ENCODE measurements at places on chromosomes 7 and 10.

DNA sequence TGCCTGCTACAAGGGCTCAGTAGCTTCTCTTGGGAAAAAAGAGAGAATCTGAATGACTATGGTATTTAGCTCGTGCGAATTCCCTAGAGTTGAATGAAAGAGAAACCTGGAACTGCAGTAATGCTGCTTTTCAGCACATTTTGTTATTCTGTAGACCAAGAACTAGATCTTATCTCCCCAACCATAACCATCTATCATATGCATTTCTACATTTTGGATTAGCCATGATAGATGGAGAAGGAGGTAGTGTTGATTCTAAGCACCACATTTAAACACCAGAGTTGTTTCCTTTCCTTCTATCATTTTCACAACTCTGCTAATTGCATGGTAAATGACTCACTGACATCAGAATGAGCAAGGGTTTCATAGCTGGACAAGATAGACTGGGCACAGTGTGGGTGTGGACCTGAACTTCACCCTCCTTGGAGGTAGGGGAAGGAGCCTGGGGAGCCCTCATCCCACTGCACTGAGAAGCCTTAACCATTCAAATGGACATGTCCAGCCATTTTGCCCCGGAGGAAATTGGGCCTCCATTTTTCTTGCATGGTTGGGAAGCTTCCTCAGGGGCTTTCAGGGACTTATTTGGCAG is 55.3 kb upstream of the BMPER start:
- no peak for DNase-seq

DNA sequence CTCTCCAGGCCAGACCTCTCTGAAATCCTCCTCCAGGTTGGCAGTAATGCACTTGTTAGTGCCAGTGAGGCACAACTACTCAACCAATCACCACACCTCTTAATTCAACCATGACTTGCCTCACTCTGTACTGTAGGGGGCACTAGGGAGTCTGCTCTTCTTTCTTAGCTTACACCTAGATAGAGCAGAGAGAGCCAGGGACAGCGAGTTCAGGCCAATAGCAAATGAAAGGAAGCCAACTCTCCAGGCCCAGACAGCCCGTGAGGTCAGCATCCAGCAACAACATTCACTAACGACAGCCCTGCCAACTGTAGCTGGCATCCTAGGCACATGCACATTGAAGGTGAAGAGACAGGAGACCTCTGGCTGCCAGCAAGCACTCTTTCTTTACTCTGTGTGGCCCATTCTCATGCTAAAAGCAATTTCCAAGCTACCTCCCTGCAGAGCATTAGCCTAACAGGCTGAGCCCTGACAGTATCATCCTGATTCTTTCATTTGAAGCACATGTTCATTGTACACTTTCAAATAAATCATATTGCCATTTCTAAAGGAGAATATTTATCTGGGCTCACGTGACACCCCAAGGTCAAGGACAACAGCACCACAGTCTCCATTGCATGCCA is 136.3 kb downstream of the DPY19L1 start:
- no peak for DNase-seq

- DNase-seq = no peak
These were observed 13.4 kb downstream of the WDR86 start for GRCh38 chr7:151396328-151396970.

DNA sequence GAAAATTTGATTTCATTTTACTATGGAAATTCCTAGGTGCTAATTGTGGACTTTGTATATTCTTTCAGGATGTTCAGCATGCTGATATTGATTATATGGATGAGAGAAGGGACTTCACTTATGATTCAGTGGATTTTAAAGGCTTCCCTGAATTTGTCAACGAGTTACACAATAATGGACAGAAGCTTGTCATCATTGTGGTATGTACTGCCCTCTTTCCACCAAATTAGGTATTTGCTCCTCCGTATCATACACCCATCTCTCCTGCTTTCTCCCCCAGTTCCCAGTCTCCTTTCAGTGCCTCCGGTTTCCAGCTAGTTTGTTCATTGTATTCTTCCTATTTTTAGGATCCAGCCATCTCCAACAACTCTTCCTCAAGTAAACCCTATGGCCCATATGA is 34.6 kb downstream of the MGAM start:
- no peak for DNase-seq

- DNase-seq = no peak
These were observed 10.0 kb upstream of the CHCHD1 start for GRCh38 chr10:73771722-73772280.

DNA sequence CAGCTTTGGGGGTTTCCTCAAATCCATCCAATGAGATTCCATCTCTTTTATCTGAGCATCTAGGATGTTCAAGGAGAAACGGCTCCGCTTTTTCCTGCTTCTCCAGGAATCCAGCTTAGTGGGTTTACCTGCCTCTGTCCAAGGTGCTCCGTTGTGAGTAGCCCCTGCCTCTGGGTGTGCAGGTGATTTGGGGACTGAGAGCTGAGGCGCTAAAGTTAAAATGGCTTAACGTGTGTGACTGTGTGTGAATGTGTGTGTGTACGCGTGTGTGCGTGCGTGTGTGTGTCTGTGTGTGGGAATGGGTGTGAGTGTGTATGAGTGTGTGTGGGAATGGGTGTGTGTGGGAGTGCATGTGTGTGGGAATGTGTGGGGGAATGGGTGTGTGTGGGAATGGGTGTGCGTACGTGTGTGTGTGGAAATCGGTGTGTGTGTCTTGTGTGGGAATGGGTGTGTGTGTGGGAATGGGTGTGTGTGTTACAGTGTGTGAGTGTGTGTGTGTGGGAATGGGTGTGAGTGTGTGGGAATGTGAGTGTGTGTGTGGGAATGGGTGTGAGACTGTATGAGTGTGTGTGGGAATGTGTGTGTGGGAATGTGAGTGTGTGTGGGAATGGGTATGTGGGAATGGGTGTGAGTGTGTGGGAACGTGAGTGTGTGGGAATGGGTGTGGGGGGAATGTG is 90.2 kb upstream of the INSIG1 start:
- no peak for DNase-seq

- DNase-seq = no peak
These were observed 39.6 kb upstream of the MET start for GRCh38 chr7:116632384-116632783.

GRCh38 chr10:23457632-23458417 is 18.9 kb downstream of the OTUD1 start:
- DNase-seq = no peak

GRCh38 chr10:76218035-76218434 is 786.6 kb downstream of the LRMDA start:
- DNase-seq = no peak

- no peak for DNase-seq
These were observed 70.3 kb downstream of the WDR37 start for GRCh38 chr10:1126461-1126860.

DNA sequence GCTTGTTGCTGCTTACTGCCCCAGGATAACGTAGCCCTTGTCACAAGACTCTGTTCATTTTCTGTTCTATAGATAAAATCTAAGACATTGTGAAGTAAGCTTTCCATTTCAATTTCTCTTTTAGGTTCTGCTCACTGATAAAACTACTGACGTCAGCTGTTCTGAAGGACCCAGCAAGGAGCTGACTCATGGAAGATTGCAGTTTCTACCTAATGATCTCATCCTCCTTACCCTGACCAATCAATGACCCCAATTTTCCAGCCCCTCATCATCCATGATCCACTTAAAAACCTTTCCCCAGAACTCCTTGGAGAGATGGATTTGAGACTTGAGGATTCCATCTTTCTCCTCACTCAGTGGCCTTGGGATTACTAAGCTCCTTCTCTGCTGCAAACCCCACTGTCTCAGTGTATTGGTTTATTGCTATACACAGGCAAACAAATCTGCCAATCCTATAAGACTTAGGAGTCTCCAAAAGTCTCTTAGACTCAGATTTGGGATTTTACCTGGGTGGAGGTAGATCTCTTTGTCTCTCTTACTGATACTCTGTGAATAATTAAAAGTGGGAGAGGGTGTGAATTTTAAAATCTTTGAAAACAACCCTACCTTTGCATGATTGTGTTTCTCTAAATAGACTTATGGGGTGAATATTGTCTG is 109.2 kb upstream of the TRIM24 start:
- no peak for DNase-seq

GRCh38 chr7:66258409-66258808 is 53.3 kb downstream of the TPST1 start:
- no peak for DNase-seq

DNA sequence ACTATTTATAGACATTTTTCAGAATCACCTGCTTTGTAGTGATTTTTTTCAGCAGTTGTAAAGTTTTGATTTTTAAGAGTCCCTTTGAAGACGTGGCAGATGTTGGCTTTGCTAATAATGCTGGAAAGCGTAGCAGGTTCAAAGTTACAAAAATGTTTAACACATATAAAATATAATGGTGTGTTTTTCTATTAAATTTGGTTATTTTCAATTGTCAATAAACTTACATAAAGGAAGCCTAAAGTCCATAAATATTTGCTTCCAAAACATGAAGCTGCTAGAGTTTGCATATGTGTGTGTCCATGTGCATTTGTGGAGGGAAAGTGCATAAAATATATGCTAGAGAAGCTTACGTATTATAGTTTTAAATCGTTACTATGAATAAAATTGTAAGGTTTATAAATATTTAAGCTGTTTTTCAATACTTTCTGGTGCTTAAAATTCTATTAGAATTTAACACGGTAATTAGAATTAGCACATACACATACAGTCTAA is 3.7 kb downstream of the MEOX2 start:
- no peak for DNase-seq

DNA sequence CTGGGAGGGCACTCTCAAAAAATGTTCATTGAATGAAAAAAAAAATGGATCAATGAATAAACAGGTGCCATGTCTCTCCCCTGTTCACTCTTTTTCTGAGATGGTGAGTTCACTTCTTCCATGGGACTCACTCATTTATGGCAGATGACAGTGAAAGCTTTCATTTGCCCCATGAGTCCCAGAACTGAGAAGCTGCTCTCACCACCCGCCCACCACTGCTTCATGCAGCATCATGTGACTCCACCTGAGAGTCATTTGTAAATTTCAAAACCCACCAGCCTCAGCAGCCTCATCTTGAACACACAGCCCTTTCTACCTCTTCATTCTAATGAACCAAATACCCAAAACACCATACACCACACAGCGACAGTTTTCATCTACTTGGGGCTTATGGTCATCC is 64.9 kb downstream of the SCRN1 start:
- no peak for DNase-seq

- no peak for DNase-seq
These were observed 70.1 kb downstream of the ZPBP start for GRCh38 chr7:50022991-50023390.

DNA sequence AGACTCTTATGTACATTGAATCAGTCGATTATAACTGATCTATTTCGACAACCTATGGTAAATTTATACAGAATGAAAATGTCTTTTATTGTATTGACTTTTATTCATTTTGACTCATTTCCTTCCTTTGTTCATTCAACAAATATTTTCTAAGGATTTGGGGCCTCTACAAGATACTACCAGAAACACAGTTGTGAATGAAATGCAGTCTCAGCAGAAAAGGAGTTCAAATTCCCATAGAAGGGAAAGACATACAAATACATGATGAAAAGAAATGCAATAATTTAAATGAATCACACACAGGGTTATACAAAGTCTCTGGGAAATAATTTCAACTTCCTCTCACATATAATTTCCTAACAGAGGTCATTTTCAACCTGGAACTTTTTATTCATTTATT is 134.0 kb upstream of the SEMA3A start:
- no peak for DNase-seq

DNA sequence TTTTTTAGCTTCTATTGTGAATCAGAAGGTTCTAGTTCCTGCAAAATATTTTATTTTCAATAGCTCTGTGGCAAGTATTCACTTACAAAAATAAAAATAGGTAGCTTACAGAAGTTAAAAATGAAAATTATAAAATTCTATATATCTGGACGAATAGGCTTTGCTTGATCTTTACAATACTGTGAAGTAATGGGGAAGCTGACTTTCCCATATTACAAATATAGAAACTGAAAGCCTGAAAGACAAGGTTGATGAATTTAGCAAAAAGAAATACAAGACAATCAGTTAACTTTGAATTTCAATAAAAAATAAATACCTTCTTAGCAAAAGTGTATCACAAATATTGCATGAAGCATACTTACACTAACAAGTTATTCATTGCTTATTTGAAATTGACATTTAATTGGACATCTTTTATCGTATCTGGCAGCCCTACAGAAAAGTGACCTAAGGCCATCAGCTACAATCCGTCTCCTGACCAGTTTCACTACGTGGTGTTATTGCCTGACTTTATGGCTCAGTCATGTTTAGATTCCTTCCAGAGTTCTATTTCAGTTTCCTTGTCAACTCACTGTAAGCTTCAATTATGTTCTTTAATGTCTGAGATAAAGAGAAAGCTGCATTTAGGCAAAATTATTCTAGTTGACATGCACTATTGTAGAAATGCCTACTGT is 310.5 kb upstream of the HGF start:
- no peak for DNase-seq

- no peak for DNase-seq
These were observed 579.8 kb downstream of the GLRX3 start for GRCh38 chr10:130715686-130716670.

GRCh38 chr7:43884209-43884608 is 14.9 kb upstream of the MRPS24 start:
- DNase-seq = no peak

DNA sequence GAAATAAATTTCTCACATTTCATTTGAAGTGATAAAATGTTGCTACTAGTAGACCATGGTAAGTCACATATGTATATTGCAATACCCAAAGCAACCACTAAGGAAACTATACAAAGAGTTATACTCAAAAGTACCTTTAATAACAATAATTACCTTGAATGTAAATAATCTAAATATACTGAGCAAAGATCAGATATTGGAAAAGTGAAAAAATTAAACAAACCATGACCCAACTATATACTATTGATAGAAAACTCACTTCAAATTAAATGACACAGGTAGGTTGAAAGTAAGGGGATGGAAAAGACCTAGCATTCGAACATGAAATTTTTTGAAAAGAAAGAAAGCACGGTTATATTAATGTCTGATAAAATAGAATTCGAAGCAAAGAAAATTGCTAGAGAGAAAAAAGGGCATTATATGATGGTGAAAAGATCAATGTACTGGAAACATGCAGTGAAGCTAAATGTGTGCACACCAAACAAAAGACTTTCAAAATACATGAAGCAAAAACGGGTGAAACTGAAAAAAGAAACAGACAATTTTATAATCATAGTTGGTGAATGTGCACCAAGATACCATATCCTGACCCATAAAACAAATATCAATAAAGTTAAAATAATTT is 29.1 kb downstream of the TFPI2 start:
- no peak for DNase-seq
